ENCODE measurements at places on chromosomes 12 and 14.

- DNase-seq = no peak
Observed at GRCh38 chr14:36751106-36751505, 89.4 kb downstream of the PAX9 start.

DNA sequence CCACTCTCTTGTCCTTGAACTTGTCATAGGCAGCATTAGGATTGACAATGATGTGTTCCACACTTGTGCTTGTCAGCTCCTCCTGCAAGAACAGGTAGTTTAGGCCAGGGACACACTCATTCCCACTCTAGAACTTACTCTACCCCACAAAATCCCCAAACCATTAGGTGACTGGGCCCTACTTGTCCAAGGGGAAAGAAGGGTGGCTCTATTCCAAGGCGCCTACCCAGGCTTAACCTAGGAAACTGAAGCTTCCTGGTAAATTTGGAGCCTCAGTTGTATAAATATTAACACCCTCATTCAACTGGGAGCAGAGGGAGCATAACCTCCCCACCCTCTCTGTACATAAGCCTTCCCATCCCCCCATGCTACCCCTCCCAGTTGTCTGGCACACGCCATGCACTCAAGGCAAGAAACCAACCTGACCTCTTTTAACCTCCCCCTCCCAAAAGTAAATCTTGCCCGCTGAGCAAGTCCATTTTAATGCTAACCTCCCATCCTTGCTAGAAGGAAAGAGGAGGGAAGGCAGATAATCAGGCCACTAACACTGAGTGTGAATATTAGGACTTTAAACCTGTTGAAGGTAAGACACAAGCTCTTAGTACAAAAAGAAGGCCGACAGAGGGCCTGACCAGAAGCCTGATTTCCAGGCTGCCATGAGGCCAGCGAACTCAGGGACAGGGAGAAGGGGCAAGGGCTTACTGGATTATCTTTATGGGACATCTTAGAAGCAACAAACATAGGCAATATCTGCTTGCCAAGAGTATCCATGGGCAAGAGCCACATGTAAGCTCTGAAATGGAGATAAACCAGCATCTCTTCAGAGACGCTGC, 11.0 kb downstream of the DCTN2 start:
- DNase-seq = no peak

- no peak for DNase-seq
Observed at GRCh38 chr12:115891556-115892164, 385.8 kb downstream of the MED13L start.

DNA sequence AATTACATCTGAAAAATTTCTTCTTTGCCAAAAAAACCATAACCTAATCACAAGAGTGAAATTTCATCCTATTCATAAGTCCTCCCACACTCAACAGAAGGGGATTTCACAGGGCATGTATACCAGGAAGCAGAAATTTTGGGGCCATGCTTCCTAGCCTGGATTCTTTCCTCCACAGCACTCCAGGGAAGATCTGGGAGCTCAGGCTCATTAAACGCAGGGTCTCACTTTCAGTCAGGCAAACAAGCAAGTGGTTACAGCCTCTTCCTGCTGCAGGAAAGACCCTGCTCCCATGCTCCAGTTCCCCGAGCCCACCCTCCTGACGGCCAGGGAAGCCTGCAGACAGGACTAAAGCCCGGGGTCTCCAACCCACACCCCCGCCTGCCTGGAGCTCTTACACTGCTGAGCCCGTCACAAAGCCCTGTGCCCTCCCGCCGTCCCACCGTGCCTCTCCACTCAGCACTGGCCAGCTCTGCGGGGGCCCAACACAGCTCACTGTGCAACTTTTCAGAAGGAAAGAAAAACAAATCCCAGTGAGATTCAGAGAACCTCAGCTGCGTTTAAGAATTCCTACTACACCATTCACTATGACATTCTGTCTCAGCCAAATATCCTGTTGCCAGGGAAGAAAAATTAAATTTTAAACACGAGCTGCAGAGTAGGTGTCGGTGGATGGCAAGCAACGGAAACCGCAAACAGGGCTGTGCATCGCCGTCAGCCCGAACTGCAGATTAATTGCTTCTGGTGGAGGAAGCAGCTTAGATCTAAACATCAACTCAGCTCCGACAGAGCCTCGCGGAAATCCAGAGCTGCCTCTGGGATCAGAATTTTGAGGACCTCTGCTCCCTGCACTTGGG, 106.7 kb upstream of the SFSWAP start:
- DNase-seq = peak; percentile 39

DNA sequence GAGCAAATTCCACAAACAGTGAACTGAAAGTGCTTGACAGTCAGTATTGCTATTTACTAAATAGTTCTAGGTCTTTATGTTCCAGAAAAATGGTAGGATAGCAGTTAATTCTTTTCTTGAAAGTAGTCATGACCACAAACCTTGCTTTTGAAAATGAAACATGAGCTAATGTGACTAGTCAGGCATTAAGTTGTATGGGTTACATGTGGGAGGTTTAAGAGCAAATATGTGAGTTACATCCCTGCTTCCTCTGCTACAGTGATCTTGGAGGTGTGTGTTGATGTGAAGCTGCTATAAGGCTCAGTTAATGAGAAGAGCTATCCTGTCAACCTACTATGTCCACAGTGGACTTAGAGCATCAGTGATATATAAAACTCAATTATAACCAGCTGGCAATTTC, 741.6 kb downstream of the FSCB start:
- DNase-seq = no peak

GRCh38 chr12:4322726-4323125, 1.7 kb downstream of the TIGAR start:
- peak; percentile 32 for DNase-seq

- DNase-seq = no peak
Observed at GRCh38 chr14:68574906-68575305, 218.0 kb downstream of the ZFP36L1 start.

- no peak for DNase-seq
Observed at GRCh38 chr12:26580619-26581018, 252.4 kb downstream of the ITPR2 start.

GRCh38 chr12:27271206-27271605, 27.1 kb downstream of the STK38L start:
- no peak for DNase-seq

DNA sequence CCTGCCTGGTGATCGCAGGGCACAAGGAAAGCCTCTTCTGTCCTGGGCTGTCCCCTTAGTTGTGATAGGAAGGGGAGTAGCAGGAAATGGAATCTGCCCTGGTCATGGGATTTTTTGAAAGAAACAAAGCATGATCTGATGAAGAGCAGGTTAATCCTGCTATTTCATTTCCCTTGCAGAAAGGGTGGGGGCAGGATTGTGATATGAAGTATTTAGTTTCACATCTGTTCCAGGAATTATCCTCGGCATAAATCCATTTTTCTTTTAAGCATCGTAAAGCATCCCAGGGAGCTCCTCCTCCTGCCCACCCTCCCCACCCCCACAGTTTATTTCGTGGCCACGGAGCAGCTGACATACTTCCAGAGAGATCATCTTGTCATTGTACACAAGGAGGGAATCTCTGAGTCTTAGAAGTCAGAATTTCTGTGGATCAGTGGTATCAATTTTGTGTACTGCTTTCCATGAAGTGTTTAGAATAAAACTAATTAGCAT, 53.1 kb downstream of the TGFB3 start:
- DNase-seq = no peak

DNA sequence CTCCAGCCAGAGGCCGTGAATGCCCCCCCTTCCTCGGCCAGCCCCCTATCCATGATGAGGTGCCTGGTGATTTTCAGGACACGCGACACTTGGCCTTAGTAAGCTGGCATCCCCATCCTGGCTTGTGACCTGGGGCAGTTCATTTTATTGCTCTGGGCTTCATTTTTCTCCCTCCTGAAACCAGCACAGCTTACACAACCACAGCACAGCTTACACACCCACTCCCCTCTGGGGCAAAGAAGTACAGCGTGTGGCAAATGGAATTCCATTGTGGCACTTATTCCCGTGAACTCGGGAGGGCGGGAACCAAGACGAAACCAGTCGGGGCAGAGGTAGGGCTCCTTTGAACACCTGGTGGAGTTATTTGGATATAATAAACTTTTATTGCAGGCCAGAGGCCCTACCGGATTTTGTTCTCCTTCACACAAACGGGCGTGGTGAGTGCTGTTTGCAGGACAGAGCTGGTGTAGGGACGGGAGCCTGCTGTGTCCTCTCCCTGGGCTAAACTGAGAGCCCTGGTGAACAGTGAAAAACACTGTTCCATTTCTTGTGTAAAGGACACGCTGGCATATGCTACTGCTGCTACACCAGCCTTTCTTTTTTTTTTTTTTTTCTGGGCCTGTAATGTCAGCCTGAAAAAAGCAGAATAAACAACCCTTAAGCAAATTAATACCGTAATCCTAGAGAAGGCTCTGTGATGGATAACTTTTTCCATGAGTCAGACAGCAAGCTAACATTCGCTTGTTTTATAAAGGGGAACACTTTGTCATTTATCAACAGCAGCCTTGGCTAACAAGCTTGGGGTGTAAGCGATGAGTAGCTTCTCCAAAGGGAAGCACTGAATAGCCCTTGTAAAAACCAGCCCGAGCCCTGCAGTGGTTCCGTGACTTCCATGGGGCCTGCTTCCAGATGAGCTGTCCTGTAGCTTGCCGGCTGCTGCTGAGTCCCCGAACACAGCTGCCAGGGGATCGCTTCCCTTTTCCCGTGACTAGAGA, 29.3 kb downstream of the CD9 start:
- no peak for DNase-seq

DNA sequence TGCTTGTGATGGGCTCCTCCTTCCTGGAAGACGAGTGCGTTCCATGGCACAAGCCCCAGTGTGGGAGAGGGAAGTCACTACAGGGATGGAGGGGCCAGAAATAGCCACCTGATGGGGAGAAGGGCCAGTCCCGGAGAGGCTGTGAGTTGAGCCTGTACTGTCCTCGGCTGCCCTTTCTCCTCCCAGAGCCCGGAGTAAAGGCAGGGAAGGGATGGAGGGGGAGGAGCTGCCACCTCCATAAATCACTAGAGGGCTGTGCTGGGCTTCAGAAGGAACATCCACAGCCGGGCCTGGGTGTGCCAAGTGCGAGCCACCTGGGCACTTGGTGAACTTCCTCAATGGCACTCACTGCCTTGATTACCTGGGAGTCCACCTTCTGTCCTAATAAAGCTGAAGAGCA, 110.1 kb downstream of the RBM19 start:
- no peak for DNase-seq

DNA sequence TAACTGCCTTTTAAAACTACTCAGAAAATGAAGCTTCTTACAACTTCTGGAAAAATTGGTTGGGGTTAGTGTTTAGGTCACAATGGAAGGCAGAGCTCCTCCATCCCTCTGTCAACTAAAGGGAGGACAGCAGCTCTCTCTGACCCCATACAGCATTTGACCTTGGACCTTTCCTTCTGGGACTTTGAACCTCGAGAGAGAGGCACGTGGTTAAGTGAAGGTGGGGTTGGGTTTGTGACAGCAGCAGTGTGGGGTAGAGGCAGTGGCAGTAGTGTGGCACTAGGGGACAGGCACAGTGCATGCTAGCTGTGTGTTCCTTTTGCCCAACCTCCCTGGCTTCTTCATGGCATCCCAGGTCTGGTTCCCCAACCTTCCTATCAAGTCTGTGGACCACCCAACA, 9.4 kb upstream of the C12orf75 start:
- no peak for DNase-seq

GRCh38 chr14:90384543-90384911, 12.3 kb upstream of the CALM1 start:
- no peak for DNase-seq

- no peak for DNase-seq
Observed at GRCh38 chr14:32134448-32135097, 57.5 kb downstream of the ARHGAP5 start.

DNA sequence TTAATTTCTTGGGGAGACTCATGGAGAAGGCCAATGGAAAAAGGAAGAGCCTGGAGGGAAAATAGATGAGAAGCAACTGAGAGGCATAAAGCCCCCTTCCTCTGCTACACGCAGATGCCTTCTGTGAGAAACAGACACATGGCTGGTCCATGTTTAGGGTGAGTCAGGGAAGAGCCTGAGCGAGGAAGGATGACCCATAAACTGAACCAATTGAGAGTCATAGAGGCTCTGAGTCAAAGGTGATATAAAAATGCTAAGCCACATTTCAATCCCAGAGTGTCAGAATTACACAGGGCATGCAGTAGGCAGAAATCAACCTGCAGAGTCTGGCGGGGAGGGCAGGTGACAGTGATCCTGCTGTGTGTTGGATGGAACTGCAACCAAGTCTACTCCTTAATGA, 30.1 kb upstream of the NEDD1 start:
- no peak for DNase-seq

GRCh38 chr12:26651566-26652188, 181.3 kb downstream of the ITPR2 start:
- DNase-seq = peak; percentile 6

DNA sequence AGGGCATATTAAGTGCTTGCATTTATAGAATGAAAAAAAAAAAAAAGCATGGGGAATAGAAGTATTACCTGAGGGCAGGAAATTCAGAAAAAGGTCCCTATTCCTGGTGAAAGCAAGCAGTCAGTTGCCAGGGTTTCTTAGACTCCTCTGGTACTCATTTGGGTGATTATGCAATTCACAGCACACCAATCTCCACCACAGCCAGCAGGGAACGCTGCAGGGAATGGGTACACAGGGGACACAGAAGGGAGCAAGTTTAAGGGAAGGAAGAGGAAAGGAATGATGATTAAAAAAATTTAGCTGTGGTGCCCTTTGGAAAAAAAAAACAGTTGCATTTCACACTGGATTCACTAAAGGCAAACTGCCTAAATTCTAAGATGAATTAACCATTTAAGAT, 14.2 kb downstream of the BLTP3B start:
- no peak for DNase-seq

GRCh38 chr12:122297494-122297893, 31.2 kb upstream of the VPS33A start:
- DNase-seq = no peak

- no peak for DNase-seq
Observed at GRCh38 chr14:95741038-95741490, 27.1 kb upstream of the TCL1A start.

DNA sequence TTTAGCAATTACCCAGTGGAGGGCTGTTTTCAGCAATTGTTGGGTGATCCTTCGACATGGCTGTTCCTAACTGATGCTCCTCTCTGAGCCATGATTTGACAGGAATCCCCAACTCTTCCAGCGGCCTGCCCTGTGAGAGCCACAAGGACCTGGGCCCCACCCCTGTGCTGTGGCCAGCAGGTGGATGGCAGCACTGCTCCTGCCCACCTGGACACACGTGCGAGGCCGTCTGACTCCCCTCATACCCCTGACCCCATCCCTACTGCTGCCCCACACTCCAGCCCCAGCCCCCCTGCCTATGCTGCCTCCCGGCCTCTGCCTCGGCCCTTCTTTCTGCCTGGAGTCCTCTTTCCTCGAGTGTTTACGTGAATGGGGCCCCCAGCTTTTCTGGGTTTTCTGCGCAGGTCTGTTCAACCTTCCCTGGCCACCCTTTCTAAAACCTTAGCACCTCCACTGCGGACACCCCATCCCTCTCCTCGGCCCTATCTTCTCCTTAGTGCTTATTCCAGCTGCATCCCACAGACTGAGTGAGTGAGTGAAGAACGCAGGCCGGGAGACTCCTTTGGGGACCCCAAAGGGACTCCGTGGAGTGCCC, 111.4 kb downstream of the DICER1 start:
- DNase-seq = no peak

- DNase-seq = no peak
Observed at GRCh38 chr14:79638672-79639266, 572.5 kb downstream of the DIO2 start.

Data from GM06990 (cell line).